Activated CD8-positive, alpha-beta T cell treated with anti-CD3 and anti-CD28 coated beads, Interleukin-2, amount 10 ng/mL, durations not matched to agents 7 days and 5 days (primary cell): ENCODE measurements at places on chromosomes 3 and 15. TPM values are rescaled to one million over a fixed set of nuclear protein-coding genes. Genes with fewer than 3 reads are reported as not detected.
A peak's percentile ranks its signal among the peaks of the same experiment; 100 is the strongest.

DNA sequence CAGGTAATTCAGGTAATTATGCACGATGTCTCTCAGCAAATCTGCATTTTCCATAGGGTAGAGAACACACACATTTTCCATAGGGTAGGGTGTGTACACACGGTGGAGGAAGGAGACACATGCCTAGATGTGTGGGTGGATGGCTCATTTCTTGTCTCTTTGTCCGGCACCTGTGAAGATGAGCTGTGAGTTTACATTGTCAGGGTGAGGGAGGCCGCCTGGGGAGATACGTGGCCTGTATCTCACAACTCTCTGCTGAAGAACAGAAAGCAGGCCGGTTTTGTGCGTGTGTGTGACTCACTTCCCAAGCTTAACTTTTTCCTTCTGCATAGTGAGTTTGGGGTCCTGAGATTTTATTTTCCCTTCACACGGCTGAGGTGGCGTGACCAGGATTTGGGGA lies 60.3 kb downstream of the SLC6A6 start:
- no peak for DNase-seq

The RAB6B gene
- 1.2 TPM for total RNA-seq

DNA sequence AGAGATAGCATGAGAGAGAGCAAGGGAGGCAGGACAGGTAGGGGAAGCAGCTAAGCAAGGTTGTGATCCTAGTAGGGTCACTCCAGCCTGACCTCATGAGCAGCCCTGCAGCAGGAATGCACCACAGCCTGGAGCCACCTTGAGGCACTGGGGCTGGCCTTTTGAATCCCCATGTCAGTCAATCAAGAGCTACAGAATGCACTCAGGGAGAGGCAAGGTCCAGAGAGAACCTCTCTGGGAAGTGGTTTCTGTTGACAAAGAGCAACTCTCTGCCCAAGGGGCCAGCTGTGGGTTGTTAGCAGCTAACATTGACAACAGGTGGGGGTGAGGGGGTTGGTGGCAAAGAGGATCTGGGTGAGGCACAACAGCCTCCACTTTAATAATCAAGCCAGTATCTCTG lies 54.6 kb downstream of the TRANK1 start:
- DNase-seq: peak; percentile 9

DNA sequence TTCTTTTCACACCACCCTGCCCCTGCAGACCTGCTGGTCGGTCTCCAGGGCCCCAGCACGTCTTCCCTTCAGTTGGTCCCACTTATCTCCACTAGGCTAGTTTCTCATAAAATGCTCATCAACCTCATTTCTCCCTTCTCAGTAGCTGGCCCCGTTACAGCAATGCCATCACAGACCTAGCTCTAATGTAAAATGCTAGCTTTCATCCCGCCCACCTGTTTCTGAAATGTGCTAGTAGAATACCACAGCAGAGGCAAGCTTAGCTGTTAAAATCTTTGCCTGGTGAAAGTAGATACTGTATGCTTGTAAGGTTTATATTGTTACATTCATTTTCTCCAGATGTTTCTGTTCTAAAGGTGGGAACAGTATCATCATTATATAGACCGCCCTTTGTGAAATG lies 13.1 kb downstream of the MKRN2OS start:
- no peak for DNase-seq

DNA sequence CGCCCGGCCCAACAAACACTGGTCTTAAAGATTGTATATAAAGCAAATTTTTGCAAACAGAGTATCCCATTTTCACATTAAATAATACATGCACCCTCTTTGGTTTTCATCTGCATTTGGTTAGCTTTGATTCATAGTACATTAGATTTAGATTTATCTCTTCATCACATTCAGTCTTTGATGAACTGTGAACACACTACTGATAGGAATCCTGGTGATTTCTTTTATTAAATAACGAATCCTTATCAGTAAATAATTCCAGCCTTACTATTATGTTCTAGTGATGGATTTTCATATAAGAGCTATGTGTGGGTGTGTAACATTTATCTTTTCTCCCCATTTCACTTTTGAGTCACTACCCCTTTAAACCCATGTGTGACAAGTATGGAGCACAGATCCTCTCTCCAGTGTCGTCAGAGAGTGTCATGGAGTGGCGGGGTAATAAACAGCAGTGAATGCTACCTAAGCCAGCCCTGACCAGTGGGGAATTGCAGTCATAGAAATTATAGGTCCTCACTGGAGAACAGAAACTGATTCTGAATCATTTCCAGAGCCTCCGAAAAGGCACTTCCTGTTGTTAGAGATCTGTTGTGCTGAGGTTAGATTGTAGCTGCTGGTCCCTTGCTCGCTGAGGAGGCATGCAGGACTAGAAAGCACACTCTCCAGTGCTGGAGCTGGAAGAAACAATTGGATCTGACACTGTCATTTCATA lies 22.0 kb downstream of the SLC7A14 start:
- no peak for DNase-seq

The PIK3R4 gene
- 24.6 TPM for total RNA-seq

DNA sequence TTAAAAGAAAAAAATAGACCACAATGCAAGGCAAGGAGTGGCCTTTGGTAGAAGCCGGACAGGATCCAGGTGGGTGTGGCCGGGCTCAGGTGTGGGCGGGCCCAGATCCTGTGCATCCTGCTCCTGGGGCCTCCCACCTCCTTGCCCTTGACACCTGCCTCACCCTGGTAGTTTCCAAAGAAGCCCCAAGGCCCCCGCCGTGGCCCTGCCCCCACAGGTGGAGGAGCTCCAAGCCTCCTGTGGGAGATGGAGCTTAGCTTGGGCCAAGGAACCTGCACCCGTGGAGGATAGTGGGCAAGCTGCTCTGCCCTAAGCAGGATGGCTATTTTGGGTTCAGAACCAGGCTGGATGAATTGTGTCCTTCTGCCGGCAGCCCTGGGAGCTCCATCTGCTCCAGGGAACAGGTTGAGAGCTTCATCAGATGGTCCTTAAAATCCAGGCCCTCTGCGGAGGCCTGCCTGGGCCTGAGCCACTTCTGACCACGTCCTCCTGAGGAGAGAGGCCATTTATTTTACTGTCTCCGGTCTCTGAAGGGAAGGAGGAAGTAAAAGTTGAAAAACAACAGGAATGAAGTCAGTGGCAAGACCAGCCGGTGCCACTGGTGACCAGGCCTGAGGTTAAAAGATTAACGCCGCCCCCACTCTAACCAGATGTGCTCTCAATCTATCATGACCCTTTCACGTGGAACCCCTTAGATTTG lies 53.9 kb upstream of the KLF13 start:
- DNase-seq: peak; percentile 18

- DNase-seq: no peak
Observed at GRCh38 chr3:159721324-159721723, 267.3 kb upstream of the IL12A start.

DNA sequence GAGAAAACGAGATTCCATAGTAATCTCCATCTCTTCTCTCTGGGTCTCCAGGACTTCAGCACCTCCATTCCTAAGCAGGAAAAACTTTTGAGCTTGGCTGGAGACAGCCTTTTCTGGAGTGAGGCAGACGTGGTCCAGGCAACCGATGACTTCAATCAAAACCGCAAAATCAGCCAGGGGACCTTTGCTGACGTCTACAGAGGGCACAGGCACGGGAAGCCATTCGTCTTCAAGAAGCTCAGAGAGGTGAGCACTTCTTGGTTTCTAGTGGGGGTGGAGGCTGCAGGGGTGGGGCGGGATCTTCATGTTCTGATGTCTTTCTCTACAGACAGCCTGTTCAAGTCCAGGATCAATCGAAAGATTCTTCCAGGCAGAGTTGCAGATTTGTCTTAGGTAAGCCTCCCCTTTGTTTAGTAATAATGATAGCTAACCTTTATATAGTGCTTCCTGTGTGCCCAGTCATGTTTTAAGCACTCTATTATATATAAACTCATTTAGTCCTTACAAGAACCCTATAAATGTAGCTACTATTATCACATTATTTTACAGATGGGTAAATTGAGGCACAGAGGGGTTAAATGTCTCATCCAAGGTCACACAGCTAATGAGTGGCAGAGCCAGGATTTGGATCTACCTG lies 35.0 kb upstream of the TATDN2 start:
- no peak for DNase-seq

The ZNF770 gene
- total RNA-seq: 35.1 TPM

The GPR160 gene
- total RNA-seq: 5.0 TPM

- DNase-seq: no peak
Observed at GRCh38 chr3:78698431-78698830, 1069.4 kb downstream of the ROBO1 start.

DNA sequence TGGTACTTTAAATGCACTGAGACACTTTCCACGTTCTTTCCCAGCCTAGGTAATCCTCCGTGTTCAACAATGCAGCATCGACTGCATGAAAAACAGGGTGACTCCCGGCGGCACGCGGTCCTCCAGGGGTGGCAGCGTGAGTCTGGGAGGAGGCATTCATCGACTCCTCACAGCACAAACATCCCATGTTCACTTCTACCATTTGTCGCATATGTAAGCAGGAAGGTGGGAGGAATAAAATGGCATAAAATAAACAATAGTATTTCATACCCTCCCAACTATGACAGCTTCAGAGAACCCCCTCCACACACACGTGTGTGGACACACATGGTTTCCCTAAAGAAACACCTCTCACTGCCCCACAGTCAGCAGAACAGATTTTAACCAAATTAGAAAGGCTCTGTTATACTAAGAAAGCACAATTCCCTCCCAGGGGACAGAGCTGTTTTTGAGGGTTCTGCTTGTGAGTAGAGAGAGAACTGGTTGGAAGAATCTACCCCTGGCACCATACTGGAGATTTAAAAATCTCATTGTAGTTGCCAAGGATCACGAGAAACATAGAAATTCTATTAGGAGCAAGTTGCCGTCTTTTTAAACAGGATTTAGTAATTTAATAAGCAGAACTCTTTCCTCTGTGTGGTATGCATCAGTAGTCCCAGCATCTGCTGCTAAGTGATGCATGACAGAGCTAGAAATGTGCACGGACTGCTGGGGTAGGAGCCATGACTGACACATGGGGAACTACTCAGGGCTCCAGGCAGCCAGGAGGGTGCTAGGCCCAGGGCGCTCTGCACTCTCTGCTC lies 6.0 kb downstream of the FAM43A start:
- DNase-seq: no peak

- DNase-seq: no peak
Observed at GRCh38 chr15:39128746-39129145, 452.1 kb upstream of the THBS1 start.

The MEIS2 gene
- total RNA-seq: not detected

The SERINC4 gene
- 0.39 TPM for total RNA-seq

DNA sequence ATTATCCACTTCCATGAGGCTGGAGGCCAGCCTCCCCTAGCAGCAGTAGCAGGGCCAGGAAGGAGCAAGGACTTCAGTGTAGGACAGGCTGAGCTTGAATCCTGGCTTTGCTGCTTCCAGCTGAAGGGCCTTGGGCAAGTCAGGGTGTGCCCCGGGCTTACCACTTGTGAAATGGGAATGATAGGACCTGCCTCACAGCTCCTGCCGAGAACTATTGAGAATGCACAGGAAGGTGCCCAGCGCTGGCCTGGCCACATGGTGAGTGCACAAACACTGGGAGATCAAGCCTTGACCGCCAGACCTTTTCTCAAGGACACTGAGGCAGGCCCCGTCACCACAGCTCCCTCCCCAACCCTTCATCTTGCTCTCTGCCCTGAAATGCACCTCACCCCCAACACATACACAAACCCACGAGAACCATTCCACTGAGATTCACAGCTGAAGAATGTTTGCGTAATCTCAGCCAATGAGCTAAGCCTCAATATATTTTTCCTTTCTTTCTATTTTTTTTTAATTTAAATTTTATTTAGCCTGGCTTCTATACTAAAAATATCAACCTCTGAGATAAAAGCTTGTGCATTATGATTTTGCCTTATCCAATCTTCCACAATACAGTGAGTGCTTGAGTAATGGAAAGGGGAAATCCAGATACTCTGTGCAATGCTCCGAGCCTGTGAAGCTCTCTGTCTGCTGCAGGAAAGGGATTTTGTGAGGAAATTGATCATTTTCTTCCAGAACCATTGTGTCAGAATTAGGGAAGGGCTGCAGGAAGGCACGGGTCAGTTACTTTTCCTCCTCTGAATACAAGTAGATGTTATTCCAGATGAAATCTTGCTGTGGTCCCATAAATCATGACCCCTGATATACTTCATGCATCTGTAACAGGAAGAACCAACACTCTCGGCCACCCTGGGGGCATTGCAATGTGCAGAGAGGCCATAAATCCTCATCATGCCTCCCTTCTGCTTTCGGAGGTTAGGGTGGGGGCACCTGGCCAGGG lies 193.9 kb downstream of the TLE3 start:
- no peak for DNase-seq
